ENCODE measurements at places on chromosomes 3 and 15.

DNA sequence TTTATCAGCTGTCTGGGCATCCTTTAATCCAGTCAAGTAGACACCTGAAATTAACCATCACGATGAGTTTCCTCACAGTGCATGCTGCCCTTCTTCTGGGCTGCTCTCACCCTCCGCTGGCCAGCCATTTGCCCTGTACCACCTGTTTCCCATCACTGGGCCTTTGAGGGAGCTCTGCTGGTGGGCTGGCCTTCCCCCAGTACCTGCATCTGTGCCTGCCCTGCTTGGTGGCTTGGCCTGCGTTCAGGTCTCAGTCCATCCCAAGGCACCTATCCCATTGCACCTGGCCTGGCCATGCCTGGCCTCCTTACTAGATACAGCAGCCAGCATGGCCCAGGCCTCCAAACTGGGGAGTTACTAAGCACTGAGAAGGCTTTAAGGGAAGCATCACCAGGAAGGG, 413.2 kb downstream of the NTRK3 start:
- DNase-seq: no peak

GRCh38 chr15:99719096-99719541, 14.1 kb downstream of the LYSMD4 start:
- no peak for DNase-seq

GRCh38 chr3:30357897-30358296, 248.5 kb upstream of the TGFBR2 start:
- no peak for DNase-seq

GRCh38 chr3:134381831-134382442, 7.7 kb upstream of the AMOTL2 start:
- DNase-seq: no peak

GRCh38 chr15:49145651-49146609, 9.5 kb downstream of the COPS2 start:
- DNase-seq: peak; percentile 21

DNA sequence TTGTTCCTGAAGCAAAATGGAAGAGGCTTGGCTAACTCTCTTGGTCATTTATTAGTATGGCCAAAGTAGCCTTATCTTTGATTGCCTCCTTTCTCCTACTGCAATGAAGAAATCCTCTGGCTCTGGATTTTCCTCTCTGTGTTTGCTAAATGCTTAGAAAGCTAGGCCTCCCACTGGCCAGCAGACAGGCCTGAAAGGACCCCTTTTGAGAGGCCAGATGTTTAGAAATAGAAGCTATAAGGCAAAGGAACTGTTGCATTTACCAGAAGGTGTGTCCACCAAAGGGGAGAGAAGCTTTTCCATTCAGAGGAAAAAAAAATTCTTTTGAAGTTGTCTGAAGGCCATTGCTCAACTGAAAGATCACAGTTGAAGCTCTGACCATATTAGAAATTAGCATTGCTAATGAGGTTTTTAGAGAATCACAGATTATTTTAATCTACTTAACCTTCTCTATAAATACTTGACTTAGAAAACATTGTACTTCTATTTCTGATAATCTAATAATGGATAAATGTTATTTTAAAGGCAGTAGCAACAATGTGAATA, 160.8 kb downstream of the SYNPR start:
- no peak for DNase-seq

DNA sequence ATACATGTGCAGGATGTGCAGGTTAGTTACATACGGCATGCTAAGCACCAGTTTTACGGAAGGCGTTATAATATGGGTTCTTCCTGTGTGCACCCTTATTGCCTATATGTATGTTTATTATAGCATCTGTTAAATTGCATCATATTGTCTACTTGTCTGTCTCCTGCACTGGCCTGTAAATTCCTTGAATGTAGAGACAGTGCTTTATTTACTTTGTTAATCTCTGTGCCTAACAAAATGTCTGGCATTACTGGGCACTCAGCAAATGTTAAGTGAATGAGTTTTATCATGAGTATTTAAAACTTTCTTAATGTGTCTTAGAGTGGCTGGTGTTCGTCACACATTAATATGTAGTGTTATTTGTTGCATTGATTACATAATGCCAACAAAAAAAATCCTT, 23.8 kb downstream of the MGA start:
- no peak for DNase-seq

DNA sequence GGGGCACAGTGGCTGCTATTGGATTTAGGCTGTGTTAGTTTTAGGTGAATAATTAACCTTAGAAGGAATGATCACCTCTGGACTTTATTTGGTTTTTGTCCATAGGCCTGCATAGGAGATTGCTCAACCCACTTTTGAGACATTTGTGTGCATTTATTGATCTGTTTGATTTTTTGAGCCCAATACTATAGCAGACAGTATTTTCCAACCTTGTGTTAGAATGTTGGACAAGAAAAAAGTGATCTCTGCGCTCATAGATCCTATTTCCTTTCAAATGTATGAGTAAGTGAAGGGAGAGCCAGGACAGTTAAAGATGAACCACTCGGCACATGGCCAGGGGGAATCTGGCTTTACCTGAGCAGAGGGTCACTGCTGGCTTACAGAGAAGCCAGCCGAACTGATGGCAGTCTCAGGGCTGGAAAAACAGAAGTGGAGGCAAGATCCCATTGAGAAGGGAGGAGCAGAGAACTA, 8.8 kb upstream of the TOPBP1 start:
- DNase-seq: no peak

DNA sequence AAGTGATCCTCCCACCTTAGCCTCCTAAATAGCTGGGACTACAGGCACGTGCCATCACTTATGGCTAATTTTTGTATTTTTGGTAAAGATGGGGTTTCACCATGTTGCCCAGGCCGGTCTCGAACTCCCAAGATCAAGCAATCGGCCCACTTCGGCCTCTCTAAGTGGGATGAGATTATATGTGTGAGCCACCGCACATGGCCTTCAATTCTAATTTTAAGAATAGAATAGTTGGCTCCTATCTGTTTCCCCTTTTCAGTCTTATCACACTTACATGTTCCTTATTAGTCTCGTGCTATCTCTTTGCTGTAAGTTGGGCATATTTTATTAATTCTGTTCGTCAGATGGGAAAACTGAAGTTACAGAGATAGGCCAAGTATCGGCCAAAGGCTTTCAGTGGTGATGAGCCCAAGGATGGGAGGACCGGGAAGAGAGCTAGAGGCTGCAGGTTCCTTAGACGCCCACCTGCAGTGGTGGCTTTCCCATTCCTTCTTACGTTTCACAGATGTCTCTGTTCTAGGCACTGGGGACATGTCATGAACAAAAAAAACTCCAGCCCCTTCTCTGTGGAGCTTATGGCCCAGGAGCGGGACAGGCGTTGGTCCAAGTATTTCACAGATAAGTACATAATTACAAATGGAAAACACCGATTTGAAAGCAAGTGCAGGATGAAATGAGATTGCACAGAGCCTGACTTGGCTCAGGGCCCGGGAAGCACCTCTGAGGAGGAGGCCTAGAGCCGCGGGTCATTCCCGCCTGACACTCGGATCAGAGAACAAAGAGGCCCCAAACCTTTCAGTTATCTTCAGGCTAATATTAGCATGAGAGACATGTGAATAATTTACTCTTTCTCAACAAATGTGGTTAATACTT, 91.1 kb upstream of the KLF13 start:
- DNase-seq: no peak

Data from effector CD4-positive, alpha-beta T cell (primary cell).